ENCODE measurements at places on chromosomes 12 and 14.
A peak's percentile ranks its signal among the peaks of the same experiment; 100 is the strongest.

GRCh38 chr12:107359382-107359781 is 266.0 kb upstream of the CRY1 start:
- DNase-seq, result no peak

GRCh38 chr14:50025776-50026175 is 90.6 kb downstream of the VCPKMT start:
- DNase-seq, result peak; percentile 15

DNA sequence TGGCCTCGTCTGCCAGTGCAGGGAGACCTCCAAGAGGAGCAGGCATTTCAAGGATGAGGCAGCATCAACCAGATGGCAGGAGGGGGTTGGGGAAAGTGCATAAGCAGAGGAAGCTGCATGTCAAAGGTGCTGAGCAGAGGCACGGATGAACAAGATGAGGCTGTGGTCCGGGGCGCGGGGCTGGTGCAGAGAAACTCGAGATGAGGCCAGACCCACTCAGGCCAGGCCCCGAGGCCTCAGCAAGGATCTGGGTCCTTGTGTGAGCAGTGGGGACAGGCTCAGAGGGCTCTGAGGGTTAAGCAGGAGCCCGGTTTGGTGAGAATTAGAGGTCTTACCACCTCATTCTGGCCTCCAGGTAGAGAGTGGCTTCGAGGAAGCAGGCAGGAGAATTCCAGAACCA is 98.8 kb downstream of the DICER1 start:
- no peak for DNase-seq

DNA sequence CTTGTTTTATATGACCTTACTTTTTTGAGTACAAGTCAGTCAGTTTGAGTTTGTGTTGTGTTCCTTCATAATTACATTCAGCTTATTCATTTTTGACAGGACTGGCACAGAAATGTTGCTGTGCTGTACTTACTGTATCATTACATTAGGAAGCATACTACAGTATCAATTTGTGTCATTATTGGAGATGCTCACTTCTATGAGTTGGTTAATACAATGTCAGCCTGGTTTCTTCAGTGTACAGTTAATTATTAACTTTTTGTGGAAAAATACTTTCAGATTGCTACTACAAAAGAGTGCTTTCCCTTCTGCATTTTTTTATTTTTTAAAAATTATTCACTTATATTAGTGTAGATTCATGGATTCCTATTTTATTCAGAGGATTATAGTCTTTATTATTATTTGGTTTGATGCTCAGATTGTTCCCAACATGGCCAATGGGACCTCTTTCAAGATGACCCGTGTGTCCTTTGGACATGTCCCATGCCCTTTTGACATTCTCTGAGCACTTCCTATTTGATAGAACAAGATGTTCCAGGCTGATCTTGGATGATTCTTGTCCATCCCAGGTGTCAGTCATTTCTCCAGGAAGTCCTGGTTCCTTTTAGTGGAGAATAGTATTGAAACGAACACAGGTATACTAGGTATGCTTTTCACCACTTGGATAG is 66.6 kb downstream of the MON2 start:
- no peak for DNase-seq

DNA sequence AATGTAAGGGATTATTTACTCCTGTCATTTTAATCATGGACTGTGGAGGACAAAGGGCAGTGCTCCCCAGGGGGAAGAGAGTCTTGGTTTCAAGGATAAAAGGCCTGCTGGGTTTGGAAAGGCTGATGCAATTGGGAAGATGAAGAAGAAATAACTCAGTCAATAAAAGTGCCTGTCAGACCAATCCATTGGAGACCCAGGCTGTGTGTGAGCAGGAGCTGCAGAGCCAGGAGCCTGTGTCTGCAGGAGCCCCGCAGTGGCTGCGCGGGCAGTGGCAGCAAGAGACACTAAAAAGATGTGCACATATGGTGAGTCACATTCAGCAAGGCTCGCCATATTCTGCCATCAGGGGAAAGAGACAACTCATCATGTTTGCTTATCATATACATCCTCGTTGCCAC is 90.4 kb downstream of the CRACR2A start:
- DNase-seq, result no peak

DNA sequence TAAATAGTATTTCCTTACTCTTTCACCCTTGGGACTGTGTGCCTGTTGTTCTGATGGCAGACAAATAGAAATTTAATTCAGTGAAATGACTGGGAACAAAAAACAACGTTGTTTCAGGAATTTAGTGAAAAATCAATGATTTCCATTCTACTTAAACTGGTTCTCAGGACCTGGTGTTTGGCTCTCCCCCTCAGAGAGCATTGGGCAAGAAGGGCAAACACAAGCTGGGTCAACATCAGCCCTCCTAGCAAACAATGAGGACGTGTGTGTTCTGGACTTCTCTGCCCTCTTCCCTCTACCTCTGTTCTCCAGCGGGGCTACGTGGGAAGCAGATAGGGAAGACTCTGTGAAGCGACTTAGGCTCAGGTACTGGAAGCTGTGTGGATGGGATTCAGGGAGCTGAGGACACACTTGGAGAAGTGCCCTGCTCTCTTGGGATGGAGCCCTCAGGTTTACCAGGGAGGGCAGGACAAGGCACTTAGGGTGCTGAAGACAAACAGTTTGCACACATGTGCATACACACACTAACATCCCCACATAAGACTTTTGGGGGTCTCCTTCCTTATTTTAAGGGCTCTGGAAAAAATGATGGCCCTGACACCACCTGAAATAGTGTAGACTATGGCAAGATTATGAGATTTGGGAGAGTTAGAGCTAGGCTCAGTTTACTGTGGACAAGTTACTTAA is 7.6 kb upstream of the SERPINA1 start:
- no peak for DNase-seq

GRCh38 chr12:49730568-49731101 is 10.7 kb upstream of the TMBIM6 start:
- DNase-seq, result no peak

GRCh38 chr14:70201994-70202393 is 13.2 kb upstream of the SLC8A3 start:
- no peak for DNase-seq

DNA sequence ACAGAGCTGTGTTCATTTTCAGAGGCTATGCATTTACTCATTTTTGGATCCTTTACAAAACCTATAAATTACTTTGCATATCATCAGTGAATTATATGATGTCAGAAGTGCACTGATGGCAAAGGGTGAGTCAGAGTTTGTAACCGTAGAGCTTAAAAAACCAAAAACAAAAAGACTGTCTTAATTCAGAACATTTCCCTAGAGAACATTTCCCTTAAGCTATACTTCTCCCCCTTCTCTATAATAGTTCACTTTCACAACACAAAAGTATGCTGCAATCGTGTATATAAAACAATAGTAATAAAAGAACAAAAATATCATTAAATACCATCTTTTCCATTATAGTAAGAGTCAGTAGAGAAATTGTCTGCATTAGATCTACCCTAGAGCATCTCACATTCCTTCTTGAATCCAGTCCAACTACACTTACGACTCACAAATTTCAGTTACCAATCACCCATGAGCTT is 934.9 kb downstream of the LRFN5 start:
- DNase-seq, result no peak

DNA sequence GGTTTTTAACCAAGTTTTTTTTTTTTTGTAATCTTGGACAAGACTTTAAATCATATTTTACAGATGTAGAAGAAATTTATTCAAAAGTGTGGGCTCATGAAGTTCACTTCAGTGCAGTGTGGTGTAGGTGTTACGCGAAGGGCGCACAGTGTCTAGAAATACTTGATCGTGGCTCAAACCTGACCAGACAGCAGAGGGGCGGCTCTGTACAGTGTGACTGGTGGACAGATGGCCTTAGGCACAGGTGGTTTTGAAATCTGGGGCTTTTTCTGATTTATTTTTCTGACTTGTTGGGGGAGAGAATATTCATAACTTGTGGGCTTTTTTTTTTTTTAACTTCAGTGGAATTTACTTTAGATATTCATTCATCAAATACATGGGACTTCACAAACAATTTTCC is 179.2 kb downstream of the PELI2 start:
- DNase-seq, result no peak

GRCh38 chr12:68958322-68958721 is 25.4 kb upstream of the CPM start:
- DNase-seq, result no peak

DNA sequence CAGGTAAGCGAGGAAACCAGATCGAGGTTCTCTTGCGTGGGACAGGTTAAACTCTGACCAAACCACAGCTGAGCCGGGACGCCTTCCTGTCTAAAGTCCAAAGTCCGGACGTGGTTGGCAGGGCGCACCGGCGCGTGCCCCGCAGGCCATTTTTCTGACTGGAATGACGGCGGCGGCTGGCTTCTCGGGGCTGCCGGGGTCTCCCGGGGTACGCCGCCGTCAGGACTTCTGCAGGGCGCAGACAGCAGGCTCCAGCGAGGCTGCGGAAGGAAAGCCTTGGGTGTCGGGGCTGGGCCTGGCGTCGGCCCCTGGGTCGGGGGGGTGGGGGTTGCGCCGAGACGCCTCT is 32.8 kb downstream of the MIA2 start:
- no peak for DNase-seq

- no peak for DNase-seq
These were observed 20.3 kb downstream of the OLR1 start for GRCh38 chr12:10151621-10152020.

DNA sequence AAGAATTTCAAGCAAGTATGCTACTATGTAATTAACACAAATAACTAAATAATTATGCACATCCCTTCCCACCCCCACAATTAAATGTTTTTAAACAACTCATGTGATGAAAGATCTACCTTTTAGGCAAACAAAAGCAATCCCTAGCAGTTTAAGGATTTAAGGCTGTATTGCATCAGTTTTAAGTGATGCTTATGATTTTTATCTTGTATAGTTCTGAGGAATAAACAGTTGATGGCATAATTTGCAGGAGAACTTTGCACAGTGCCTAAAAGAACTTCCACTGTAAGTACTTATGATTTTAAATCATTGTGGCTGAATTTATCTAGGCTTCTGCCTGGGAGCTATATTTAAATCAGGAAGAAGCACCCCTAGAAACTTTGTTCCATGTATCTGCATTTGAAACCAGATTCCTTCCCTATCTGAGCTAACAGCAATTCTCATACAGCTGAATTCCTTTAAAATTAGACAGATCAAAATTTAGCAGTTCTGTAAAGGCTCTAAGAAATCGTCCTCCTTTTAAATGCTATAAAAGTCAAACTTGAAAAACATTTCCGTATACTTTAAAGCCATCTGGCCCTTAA is 388.6 kb downstream of the BCAT1 start:
- DNase-seq, result no peak

DNA sequence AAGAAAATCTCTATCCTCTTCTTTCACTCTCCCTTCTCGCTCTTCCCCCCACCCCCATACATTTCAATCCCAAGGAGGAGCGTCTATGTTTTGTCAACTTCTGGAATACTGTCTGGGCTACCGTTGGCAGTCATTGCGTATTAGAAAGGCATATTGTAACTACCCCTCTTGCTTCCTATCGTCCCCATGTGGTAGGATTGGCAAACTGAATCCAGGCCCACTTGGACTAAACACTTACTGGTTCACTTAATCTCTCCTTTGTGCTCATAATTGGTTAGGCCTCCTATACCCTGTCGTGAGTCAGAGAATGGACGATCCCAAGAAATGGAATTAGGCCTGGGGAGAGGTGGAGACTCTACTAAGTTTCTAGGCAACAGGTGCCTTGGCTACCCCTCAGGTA is 68.8 kb upstream of the SLC8A3 start:
- DNase-seq, result no peak

DNA sequence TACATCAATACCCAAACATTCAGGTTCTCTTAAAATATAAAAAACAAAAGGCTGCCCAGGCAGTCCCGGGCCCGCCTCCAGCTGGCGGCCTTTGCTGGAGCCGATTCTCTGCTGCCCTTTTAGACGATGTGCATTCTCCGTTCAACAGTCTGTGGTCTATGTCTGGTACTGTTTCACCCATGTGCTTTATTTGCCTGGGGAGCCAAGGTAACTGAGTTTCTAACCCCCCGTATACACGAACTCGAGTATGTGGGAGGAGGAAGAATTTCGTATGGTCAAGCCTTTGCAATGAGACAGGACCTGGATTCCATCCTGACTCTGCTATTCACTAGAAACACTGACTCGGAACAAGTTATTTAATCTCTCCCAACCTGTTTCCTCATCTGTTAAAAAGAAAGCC is 54.1 kb upstream of the GPR68 start:
- DNase-seq, result no peak

- DNase-seq, result no peak
These were observed 5.5 kb downstream of the KRT80 start for GRCh38 chr12:52186118-52186840.

- no peak for DNase-seq
These were observed 1.3 kb upstream of the ANKRD9 start for GRCh38 chr14:102510616-102511520.

GRCh38 chr14:34562776-34563150 is 23.3 kb upstream of the EAPP start:
- DNase-seq, result no peak

- no peak for DNase-seq
These were observed 457.7 kb upstream of the PDE3A start for GRCh38 chr12:19910681-19911080.

DNA sequence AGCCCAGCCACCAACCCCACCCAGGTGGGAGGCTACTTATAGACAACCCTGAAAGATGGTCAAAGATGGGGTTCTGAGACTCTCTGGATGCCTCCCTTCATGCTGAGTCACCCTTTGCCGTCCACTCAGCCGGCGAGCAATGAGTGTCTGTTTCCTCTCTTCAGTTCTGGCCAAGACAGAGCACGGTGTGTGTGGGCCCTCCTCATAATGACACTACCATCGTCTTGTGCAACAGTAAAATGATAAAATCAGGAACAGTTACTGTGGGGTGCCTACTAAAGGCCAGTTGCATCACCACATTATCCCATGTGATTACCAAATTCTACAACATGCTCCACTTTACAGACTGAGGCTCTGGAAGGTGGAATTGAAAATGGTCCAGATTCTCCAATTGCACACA is 7.0 kb upstream of the BDKRB1 start:
- DNase-seq, result no peak

DNA sequence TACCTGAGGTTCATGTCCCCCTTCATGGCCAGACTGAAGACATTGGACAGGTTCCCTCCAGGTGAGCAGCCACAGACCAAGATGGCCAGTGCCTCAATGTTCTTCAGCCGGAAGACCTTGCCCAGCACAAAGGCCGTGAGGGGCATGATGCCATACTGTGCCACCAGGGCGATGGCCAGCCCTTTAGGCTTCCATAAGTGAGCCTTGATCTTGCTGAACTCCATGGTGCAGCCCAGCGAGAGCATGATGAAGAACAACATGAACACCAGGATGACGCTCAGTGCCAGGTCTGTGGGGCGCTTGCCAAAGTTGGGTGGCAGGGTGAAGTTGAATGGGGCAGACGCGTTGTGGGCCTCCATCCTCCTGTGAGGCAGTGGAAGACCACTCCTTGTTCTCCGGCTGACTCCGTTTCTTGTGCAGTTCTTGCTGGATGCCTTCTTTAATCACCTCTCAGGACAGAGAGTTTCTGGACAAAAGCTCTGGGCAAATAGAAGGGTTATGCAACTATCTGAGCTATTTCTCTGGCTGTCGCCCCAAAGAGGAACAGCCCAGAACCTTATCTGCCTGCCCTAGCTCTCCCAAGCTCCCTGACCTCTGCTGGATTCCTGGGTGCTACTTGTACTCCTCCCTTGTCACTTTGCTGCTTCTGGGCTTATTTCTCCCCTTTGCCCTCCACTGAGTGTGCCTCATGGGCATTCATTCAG is at the start of gene SLC10A1:
Gene SLC10A1 (minus strand): TSS at position 445 of the 704 bp plus-strand sequence. CDS start 86 bp downstream, at position 359.
- no peak for DNase-seq
